Diencephalon (tissue), 1 donor: ENCODE measurements at places on chromosomes 1 and 21. TPM values are rescaled to one million over a fixed set of nuclear protein-coding genes. Genes with fewer than 3 reads are reported as not detected.

FAM76A gene
- 19.6 TPM for total RNA-seq

PTPN7 gene
- not detected for total RNA-seq

ALG14 gene
- total RNA-seq, result 6.5 TPM

LCK gene
- 0.23 TPM for total RNA-seq
